ENCODE measurements at places on chromosomes 5 and 9. TPM values are rescaled to one million over a fixed set of nuclear protein-coding genes. Genes with fewer than 3 reads are reported as not detected.

Gene PCDHB3
- total RNA-seq: 1.9 TPM

Gene FBXW11
- total RNA-seq: 43.1 TPM

Gene C9
- not detected for total RNA-seq

Gene DNLZ
- 43.4 TPM for total RNA-seq

Gene ANXA2R
- not detected for total RNA-seq

Gene SHISAL2B
- total RNA-seq: not detected

Gene FNIP1
- 26.8 TPM for total RNA-seq

Gene TICAM2
- total RNA-seq: 0.48 TPM

Gene NUTM2G
- not detected for total RNA-seq

Gene LCN9
- not detected for total RNA-seq

Gene ANKRD31
- 0.26 TPM for total RNA-seq

Gene PDE6A
- total RNA-seq: 1.4 TPM

Gene TMEM161B
- total RNA-seq: 11.1 TPM

Gene EIF4E1B
- total RNA-seq: not detected

Gene OR13C8
- not detected for total RNA-seq

Gene DDX4
- total RNA-seq: not detected

Gene NCS1
- total RNA-seq: 32.5 TPM

Gene TMEM174
- total RNA-seq: not detected

Gene LRRC19
- not detected for total RNA-seq

Gene VCP
- total RNA-seq: 187 TPM

Gene RFX3
- total RNA-seq: 23.5 TPM

Gene RETREG1
- total RNA-seq: 24.7 TPM

Gene NIM1K
- total RNA-seq: 3.0 TPM

Gene PLCXD3
- 1.6 TPM for total RNA-seq

Gene KIF24
- total RNA-seq: 1.4 TPM

Gene TNFSF8
- total RNA-seq: 1.3 TPM

Gene ANKRD18B
- total RNA-seq: 21.3 TPM

Gene SNAPC4
- total RNA-seq: 11.1 TPM

Gene FBXL7
- total RNA-seq: 3.1 TPM

Gene TMC1
- not detected for total RNA-seq

Gene PRR16
- 0.76 TPM for total RNA-seq

Gene MCCC2
- total RNA-seq: 33.2 TPM

Gene MYMK
- total RNA-seq: not detected

Gene ALDH1A1
- total RNA-seq: 7.7 TPM

Gene GMCL2
- not detected for total RNA-seq

Gene RPS14
- 3,370 TPM for total RNA-seq

Gene HTR1A
- not detected for total RNA-seq

Gene GADD45G
- total RNA-seq: 6.2 TPM

Gene GPRIN1
- total RNA-seq: 1.7 TPM

Gene PCDHA2
- not detected for total RNA-seq

Gene GRM6
- not detected for total RNA-seq

Gene CD180
- total RNA-seq: 0.32 TPM
